ENCODE measurements at places on chromosomes 16 and 17. TPM values are rescaled to one million over a fixed set of nuclear protein-coding genes. Genes with fewer than 3 reads are reported as not detected.

The VPS9D1 gene
- 4.6 TPM for total RNA-seq

The CDH3 gene
- total RNA-seq, result not detected

The DNAH17 gene
- total RNA-seq, result 0.26 TPM

The IGSF6 gene
- 0.09 TPM for total RNA-seq

The SCGB1C2 gene
- not detected for total RNA-seq

The TMEM107 gene
- total RNA-seq, result 61.0 TPM

The LLGL2 gene
- total RNA-seq, result 30.5 TPM

Data from activated CD8-positive, alpha-beta memory T cell treated with anti-CD3 and anti-CD28 coated beads, Interleukin-2, amount 10 ng/mL, durations not matched to agents 7 days and 5 days (primary cell).